ENCODE measurements at places on chromosomes 1 and 21.

GRCh38 chr1:159180516-159180915 is 9.1 kb downstream of the CADM3 start:
- no peak for DNase-seq

DNA sequence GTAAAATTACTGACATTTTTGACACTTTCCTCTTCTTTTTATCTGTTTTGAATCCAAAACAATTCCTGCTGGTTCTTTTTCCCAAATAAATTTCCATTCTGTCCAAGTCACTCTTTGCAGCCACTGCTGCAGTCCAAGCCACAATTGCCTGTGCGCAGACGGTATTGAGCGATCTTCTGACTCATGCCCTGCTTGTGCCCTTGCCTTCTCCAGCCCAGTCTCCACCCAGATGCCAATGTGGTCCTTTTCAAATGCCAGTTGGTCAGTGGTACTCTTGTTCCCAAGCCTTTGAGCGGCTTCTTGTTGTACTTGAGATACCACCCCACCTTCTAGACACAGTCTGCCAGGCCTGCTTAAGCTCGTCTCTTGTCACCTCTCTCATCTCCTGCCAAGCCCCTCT is 78.9 kb downstream of the CAMTA1 start:
- no peak for DNase-seq

GRCh38 chr1:228748431-228748830 is 13.2 kb downstream of the RHOU start:
- no peak for DNase-seq

DNA sequence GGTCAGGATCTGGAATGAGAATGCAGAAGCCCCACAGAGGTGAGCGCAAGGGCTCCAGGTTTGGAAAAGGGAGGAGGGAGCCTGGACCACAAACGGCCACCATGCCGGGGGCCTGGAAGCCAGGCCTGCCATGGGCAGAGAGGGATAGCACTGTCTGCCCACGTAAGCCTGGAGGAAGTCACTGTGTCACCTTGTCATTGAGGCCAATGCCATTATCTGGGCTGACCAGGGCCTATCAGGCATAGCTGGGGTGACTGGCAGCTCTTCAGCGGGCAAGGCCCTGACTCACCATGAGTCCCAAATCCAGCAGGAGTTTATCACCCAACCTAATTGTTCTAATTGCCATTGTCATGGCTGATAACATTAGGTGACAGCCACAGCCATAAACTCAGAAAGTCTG is 84.6 kb downstream of the MATN1 start:
- no peak for DNase-seq

DNA sequence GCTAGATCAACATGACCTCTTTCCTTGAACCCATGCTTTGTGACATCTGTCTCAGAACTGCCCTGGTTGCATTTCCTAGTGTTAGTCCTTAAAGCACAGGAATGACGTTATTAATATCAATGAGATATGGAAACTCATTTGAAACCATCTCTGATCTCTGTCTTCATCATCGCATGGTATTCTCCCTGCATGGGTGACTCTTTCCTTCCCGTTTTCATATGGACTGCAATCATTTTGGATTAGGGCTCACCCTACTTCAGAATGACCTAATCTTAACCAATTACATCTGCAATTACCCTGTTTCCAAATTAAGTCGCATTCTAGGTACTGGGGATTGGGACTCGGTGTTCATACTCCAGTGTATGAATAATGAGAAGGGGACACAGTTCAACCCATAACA is 41.7 kb upstream of the DISC1 start:
- DNase-seq: no peak

DNA sequence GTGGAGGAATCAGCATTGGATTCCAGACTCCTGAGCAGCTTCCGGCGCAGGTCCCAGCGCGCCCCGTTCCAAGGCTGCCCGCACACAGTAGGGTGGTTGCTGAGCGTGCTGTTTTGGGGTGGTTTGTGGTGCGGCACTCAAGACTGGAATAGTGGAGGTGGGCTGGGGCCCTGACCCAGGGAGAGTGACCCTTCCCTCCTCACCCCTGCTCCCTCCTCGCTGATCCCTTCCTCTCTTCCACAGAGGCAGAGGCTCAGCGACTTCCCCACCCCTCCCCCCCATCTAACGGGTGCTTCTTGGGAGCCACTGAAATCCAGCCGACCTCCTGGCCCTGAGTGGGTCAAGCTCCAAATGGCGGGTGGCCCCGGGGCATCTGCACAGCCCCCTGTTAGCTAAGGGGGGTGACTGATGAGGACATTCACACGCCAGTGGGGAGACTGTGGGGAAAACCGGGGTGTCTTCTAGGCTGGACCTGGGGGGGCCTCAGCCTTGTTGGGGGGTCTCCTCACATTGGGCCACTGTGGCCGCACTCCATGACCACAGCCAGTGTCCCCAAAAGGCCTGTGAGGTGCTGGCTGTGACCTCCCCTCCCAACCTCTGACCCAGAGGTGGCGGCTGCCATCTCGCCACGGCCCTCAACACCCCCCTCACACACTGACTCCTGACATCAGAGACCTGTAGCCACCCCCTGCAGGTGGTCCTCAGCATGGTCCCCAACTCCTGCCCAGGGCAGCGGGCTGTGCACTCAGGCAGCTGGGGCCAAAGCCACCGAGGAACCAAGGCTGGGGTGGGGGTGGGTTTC is 3.9 kb upstream of the HES4 start:
- DNase-seq: no peak

GRCh38 chr1:218765753-218766152 is 407.9 kb upstream of the LYPLAL1 start:
- no peak for DNase-seq

DNA sequence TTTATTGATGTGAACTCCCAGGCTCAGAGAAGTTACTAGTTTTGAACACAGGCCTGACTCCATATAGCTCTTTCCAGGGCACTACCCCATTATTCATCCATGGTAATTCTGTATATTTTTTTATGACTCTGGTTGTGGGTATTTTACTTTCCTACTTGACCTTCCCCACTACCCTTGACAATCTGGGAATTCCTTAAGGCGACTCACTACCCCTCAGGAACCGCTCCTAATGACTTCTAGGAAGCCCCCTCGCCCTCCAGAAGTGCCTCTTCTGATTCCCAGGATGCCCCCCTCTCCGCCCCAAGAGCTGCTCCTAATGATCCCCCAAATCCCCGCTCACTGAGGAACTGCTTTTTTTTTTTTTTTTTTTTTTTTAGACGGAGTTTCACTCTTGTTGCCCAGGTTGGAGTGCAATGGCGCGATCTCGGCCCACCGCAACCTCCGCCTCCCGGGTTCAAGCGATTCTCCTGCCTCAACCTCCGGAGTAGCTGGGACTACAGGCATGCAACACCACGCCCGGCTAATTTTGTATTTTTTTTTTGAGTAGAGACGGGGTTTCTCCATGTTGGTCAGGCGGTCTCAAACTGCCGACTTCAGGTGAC is 972 bp upstream of the KDM4A start:
- DNase-seq: no peak

Measured in AG08396 (cell line).